ENCODE measurements at places on chromosomes 16 and 17. TPM values are rescaled to one million over a fixed set of nuclear protein-coding genes. Genes with fewer than 3 reads are reported as not detected.

DNA sequence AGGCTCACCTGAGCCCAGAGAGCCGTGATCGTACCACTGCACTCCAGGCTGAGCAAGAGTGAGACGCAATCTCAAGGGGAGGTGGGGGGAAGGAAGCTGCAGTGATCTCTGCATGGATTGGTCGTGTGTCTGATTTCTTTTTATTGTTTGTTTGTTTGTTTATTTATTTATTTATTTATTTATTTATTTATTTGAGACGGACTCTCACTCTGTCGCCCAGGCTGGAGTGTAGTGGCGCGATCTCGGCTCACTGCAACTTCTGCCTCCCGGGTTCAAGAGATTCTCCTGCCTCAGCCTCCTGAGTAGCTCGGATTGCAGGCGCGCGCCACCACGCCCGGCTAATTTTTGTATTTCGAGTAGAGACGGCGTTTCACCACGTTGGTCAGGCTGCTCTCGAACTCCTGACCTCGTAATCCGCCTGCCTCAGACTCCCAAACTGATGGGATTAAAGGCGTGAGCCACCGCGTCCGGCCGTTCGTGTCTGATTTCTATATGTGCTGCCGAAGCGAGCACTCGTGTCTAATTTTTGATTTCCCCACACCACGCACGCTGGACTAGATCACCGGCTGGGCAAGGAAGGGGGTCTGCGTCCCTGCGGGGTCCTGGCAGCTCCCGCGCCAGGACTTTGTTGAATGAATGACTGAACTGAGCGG lies 448 bp upstream of the TNFRSF12A start:
- no peak for DNase-seq

GRCh38 chr16:31243734-31244670 lies 15.8 kb upstream of the ITGAM start:
- DNase-seq: no peak

- DNase-seq: no peak
Observed at GRCh38 chr17:46972346-46972745, 6.7 kb downstream of the RPRML start.

GRCh38 chr16:9429646-9430330 lies 338.3 kb downstream of the HAPSTR1 start:
- no peak for DNase-seq

GRCh38 chr16:81686391-81687130 lies 92.5 kb upstream of the PLCG2 start:
- no peak for DNase-seq

DNA sequence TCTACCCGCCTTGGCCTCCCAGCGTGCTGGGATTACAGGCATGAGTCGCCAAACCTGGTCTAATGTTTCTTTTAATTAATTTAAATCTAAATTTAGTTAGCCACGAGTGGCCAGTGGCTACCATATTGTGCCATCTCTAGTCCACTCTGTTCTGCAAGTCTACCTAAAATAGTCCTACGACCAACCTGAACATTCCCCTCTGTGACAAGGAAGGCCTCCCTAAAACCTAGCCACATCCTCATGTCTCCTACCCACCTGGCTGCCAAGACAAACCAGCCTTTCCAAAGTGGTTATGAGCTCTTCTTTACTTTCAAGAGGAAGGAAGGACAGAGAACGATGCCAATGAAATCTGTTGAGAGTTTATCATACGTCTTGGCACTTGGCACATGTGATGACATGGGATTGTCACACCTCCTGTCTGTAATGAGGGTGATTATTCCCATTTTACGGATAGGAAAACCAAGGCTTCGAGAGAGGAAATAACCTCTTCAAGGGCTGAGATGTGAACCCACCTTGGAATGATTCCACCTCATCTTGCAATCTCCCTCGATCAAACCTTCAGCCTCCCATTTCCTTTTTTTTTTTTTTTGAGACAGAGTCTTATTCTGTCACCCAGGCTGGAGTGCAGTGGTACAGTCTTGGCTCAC lies 19.7 kb downstream of the MYH11 start:
- no peak for DNase-seq

- no peak for DNase-seq
Observed at GRCh38 chr16:74720579-74720978, 19.9 kb upstream of the MLKL start.

GRCh38 chr16:50267151-50267631 lies 840 bp downstream of the ADCY7 start:
- no peak for DNase-seq

DNA sequence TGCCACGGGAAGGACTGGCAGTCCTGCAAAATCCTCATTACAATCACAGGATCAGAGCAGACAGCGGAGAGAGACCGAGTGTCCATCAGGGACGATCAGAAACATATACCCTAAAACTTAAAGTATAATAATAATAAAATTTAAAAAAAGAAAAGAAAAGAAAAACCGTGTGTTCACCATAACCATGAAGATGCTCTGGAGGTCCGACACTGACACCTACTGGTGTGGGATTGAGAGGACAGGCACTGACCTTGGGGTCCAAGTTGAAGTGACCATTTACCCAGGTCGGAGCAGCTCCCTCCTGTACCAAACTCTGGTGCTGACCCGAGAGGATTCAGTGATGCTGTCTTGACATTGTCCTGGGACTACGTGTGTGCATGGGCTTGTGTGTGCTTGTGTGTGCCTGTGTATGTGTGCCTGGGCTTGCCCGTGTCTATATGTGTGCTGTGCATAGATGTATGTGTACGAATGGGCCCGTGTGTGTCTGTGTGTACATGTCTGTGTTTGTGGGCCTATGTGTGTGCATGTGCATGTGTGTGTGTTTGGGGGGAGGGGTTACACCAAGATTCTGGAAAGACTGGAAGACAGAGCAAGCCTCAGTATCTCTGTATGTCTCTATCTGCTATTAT lies 10.0 kb upstream of the CD300LD start:
- no peak for DNase-seq

- no peak for DNase-seq
Observed at GRCh38 chr16:83586036-83586435, 221.7 kb upstream of the HSBP1 start.

DNA sequence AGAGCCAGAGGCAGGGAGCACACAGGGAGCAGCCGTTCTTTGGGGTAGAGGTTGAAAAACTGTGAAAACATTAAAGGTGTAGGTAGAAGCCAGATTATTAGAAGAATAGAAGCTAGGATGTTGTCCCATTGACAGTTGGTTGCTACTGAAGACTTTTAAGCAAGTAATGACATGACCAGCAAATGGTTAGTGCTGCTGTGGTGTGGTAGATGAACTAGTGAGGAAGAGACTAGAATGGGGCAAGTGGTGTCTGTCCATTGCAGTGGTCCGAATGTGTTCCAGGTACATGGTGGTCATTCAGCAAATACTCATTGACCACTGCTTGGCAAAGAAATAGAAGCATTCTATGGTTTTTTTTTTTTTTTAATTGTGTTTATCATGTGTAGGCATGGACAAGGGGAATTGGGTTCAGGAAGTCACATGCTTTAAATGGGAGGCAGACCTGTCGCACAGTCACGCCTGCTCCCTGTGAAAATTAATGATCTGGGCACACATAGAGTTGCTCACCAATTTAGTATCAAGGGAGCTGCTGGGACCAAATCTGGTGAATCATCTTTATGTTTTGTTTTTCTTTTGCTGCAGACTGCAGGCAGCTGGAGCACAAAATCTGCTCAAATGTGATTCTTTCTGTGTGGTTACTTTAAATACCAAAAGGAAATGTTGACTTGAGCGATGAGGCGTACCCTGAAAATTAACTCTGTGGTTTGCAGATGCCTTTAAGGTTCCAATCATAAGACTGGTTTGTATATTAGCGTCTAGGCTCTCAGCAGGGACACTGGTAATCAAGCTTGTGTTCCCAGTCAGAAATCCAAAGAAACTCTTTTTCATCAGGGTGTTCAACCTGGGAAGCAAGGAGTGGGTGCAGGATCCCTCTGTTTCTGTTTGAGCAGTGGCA lies 30.7 kb downstream of the YPEL2 start:
- peak; percentile 39 for DNase-seq

DNA sequence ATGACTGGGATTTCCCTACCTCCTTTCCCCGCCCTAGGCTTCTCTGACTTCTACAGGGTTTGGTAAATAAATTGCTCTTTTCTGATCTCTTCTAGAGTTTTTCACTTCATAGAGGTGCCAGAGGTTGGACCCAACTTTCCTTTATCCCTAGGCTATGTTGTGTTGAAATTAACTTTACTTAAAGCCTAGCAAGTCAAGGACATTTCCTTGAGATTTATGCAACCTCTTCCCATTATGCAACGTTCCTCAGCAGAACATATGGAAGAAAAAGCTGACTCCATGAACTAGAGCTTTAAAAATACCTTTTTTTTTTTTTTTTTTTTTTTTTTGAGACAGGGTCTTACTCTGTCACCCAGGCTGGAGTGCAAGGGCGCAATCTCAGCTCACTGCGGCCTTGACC lies 15.5 kb downstream of the MPO start:
- no peak for DNase-seq

DNA sequence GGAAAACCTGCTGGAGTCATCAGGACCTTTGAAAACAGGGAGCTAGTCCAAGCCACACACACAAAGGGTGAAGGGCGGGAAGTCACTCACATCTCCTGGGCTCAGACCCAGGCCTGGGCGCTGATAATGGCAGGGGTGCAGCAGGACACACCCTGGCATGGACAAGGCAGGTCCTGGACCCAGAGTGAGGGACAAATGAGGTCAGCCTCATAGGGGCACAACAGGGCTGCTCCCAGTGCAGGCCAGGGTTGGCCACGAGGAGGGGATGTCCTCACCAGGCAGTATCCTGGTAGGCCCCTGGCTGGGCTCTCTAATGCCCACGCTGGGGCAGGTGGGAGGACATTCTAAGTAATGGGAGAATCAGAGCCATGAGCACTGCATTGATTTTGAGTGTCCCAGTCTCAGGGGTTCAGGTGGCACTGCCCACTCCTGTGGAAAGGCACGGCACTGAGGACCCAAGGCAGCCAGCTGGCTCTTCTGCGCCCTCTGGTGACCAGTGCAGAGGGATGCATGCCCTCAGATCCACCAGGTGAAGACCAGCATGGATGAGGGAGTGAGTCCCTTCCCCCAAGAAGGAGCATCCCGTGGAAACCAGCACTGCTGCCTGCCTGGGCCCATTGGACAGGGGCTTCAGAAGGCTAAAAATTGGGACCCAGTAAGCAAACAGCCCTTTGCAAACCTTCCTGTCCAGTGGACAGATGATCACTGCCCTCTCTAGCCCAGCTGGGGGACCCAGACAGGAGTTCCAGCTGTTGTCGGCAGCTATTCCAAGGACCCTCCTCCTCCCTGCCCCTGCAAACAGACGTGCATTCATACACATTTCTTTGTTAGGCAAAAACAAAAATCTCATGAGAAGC lies 23.4 kb upstream of the SREBF1 start:
- DNase-seq: peak; percentile 63

- DNase-seq: no peak
Observed at GRCh38 chr16:65771707-65772106, 594.8 kb upstream of the CDH5 start.

- DNase-seq: no peak
Observed at GRCh38 chr16:79318143-79318899, 282.2 kb downstream of the MAF start.

DNA sequence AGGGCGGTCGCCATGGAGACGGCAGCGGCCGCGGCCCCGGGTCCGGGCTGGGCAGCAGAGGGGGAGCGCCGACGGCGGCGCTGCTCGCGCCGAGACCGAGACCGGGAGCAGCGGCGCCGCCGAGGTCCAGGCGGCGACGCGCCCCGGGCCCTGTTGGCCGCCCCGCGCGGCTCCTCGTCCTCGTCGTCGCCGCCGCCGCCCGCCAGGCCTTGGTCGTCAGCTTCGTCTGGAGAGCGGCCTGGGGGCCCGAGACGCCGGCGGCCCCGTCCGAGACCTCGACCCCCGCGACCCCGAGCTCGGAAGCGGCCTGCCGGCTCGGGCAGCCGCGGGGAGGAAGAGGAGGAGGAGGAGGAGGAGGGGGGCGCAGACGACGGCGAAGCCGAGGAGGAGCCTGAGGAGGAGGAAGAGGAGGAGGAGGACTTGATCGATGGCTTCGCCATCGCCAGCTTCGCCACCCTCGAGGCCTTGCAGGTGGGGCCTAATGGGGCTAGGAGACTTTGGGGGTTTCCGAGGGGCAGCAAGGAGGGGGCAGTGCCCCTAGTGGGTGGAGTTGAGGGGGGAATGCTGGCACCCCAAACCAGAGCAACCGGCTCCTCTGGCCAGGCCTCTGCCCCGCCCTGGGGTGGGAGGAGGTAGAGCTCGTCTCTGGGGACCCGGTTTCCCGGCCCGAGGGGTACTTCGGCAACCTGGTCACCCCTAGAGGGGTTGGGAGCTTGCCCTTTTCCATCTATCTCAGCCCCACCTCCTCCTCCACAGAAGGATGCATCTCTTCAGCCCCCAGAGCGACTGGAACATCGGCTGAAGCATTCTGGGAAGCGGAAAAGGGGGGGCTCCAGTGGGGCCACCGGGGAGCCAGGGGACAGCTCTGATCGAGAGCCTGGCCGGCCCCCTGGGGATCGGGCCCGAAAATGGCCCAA lies 1.5 kb downstream of the FBRS start:
- DNase-seq: peak; percentile 81

GRCh38 chr17:64259922-64260321 lies 3.1 kb downstream of the TEX2 start:
- no peak for DNase-seq

Gene SLC5A10
- total RNA-seq: not detected

Gene FMNL1
- total RNA-seq: 387 TPM

Gene EFNB3
- total RNA-seq: not detected

Gene KRTAP4-3
- not detected for total RNA-seq

Gene RPRML
- total RNA-seq: not detected

Gene FAM234A
- 17.0 TPM for total RNA-seq
